Stimulated activated CD8-positive, alpha-beta memory T cell treated with anti-CD3 and anti-CD28 coated beads, Interleukin-7, amount 100 ng/mL, for 1 hour (primary cell): ENCODE measurements at places on chromosomes 5 and 9.

DNA sequence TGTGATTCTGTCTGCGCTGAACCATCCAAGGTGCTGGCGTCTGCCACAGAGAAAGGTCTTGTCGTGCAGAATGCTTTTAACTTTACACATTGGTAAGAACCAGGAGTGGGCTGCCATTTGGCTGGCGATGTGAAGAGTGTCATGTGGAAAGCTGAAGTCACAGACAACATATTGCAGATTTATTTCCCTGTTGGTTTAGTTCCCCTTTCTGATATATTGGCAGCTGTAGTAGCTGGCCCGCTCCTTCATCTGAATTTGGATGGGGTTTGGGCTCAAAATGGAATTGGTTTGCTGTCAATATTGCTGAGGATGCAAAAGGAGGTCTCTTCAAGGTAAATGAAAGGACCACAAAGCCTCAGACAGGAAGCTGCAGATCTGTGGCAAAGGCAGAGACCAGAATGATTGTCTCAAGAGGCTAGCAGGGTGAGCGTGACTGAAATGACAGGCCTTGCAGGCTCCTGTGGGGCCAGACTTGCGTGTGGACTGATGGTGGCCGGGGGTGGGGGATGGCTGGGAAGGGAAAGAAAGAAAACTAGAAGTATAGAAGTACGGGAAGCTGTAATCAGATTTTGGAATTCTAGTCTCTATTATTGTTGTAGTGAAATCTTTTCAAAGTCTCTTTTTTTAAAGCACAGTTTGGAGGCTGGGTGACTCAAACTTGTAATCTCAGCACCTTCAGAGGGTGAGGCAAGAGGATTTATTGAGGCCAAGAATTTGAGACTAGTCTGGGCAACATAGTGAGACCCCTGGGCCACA is 25.1 kb upstream of the CD180 start:
- no peak for DNase-seq

- DNase-seq, result no peak
Observed at GRCh38 chr5:39172593-39172992, 46.8 kb downstream of the FYB1 start.

DNA sequence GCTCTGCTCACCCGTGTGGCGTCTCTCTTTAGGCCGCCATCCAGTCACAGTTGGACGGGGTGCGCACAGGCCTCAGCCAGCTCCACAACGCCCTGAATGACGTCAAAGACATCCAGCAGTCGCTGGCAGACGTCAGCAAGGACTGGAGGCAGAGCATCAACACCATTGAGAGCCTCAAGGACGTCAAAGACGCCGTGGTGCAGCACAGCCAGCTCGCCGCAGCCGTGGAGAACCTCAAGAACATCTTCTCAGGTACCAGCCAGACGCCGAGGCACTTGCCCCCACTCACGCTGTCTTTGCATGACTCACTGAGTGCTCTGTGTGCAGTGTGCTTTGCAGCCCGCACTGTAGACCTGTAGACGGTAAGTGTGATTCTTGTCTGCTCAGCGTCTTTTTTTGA is 4.5 kb downstream of the EXOC3 start:
- no peak for DNase-seq

- DNase-seq, result no peak
Observed at GRCh38 chr5:149089796-149090195, 26.9 kb upstream of the SH3TC2 start.

GRCh38 chr9:32886021-32886420 is 102.7 kb downstream of the TMEM215 start:
- DNase-seq, result no peak

DNA sequence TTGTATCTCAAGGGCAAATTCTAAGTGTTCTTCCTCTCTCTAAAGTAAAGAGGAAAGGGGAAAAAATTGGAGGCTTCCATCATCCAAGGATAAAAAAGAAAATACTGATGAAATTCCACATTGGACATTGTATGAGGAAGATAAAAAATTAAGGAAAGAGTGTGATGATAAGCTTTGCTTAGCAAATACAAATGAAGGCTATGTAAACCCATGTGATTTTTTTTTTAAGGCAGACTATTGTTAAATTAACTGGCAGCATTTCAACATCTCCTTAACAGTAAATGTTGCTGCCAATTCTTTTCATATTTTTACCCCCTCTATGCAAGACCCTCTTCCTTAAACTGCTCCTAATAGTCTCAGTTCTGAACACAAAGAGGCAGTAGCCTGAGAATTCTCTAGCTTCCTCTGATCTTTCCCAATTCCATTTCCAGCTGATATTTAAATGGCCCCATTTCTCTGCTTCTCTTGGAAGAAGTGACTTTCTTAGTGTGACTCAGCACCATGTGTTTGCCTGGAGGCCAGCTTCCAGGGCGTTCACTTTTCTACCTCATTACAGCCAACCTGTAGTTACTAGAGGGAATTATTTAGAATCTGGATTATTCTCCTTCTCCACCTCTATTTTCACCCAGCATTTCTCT is 159.7 kb downstream of the TLE1 start:
- DNase-seq, result no peak

DNA sequence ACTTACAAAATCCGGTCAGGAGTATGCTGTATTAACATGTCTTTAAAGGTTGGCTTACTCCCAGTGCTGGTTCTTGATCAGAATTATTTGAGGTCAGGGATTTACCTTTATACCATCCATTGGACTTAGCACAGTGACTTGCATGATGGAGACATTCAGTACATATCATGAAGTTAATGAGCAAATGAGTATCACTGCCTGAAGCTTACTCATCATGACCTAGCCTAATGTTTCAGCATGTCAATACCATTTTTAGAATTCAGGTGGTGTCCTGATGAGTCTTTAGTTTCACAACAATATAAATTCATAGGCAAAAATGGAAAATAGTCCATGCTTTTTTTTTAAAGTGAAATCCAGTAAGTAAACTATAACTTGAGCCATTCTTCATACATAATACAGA is 226.0 kb upstream of the C9orf72 start:
- no peak for DNase-seq

DNA sequence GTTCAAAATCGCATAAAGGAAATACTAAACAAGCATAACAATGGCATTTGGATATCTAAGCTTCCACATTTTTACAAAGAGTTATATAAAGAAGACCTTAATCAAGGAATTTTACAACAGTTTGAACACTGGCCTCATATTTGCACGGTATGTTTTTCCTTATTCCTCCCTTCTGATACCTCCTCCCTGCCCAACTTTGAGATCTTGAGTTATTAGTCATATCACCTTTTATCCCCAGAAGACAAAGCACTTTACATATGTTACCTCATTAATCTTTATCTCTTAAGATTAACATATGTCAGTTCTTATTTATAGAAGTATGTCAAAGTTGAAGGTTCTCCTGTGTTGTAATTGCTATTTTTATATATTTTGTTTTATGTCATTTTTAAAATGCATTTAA is 29.8 kb downstream of the TDRD7 start:
- no peak for DNase-seq

GRCh38 chr9:82560457-82560904 is 502.5 kb downstream of the RASEF start:
- DNase-seq, result no peak
